Small intestine (tissue), 16 donors: ENCODE measurements at places on chromosomes 1 and 21.
A peak's percentile ranks its signal among the peaks of the same experiment; 100 is the strongest.

- DNase-seq = no peak
Measured at GRCh38 chr1:64934115-64934877, 32.1 kb downstream of the JAK1 start.

- no peak for DNase-seq
Measured at GRCh38 chr1:229950020-229950419, 117.0 kb upstream of the GALNT2 start.

- DNase-seq = peak; percentile 37
Measured at GRCh38 chr1:40651138-40651857, 14.2 kb downstream of the RIMS3 start.

GRCh38 chr1:7077136-7077535 lies 291.9 kb downstream of the CAMTA1 start:
- DNase-seq = no peak

GRCh38 chr1:204314171-204314892 lies 45.4 kb downstream of the PLEKHA6 start:
- DNase-seq = peak; percentile 68

DNA sequence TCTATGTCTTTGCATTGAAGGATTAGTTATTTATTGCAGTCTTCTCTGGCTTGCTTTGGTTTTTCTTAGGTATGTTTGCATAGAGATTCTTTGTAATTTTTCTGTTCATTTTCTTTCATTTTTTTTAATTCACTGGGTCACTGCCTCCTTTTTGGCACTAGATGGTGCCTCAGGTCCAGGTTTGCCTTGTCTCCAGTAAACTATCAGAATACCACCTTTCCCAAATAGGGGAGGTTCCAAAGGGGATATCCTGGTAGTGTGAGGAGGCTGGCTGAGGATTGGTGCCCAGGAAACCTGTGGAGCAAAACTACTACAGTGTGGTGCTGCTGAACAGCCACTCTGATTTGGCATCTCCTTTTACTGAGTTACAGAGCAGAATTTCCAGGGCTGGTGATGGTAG lies 257.1 kb downstream of the KCTD3 start:
- no peak for DNase-seq

DNA sequence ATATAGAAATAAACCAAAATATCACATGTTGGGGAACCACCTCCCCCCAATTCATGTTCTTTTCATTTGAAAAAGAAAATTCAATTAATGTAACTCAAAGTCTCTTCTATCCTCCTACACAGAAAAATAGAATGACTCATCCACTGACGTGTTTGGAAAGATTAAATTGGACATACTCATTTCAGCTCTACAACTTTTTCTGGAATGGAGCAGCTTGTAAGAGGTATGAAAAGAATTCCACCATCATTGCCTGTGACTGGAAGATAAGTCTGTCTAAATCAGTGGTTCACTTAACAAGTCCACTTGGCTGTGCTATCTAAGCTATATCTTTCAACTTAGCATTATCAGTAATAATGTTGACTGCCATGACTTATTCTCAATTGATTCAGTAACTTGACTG lies 702.3 kb downstream of the BRINP3 start:
- no peak for DNase-seq

DNA sequence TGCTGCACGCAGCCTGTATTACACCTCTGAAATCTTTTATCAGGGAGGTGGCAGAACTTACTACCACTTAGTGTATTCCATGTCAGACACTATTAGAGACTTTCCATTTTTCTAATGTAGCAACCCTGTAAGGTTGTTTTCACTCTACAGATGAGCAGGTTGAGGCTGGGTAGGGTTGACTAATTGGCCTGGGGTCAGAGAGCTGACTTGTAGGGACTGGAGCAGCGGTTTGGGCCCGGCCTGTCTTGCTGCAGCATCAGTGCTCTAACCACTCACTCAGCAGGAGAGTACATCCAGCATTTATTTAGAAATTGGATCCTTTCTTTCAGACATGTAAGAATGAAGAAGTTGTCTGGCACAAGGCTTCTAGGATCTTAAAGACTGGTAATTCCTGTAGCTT lies 25.7 kb upstream of the NBL1 start:
- no peak for DNase-seq

DNA sequence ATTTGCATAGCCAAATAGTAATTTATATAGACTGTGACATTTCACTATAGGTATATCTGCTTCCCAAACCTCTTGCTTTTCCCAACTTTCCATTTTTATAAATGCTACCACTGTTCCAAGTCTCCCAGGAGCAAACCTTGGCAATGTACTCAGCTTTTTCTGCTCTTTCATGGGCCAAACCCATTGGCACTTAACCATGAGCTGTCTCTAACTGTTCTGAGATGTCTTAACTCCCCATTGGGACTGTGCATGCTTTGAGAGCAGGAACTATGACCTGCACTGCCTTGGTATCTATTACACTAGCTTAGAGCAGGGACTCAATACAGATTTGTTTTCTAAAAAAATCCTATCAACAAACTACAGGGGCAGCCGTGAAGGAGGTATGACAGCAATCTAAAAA lies 22.5 kb upstream of the KHDRBS1 start:
- DNase-seq = no peak

DNA sequence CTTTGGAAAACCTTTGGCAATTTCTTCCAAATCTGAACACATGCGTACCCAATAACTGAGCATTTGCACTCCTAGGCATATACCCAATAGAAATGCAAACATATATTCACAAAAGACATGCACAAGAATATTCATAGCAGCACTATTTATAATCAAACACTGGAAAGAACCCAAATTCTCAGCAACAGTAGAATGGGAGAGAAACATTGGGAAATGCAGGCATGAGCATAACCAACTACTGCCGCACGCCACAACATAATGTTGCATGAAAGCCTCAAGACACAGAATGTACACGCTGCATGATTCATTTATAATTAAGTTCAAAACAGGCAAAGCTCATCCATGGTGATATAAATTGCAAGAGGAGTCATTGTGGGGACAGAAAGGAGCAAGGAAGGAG lies 69.5 kb upstream of the FBXO28 start:
- no peak for DNase-seq

GRCh38 chr1:176216031-176216430 lies 8.9 kb upstream of the COP1 start:
- no peak for DNase-seq

- DNase-seq = no peak
Measured at GRCh38 chr1:8574985-8575384, 242.5 kb downstream of the RERE start.

- DNase-seq = no peak
Measured at GRCh38 chr1:228285661-228286504, 78.0 kb downstream of the OBSCN start.

- peak; percentile 89 for DNase-seq
Measured at GRCh38 chr1:156160743-156161171, 7.4 kb downstream of the SEMA4A start.

- no peak for DNase-seq
Measured at GRCh38 chr1:36203554-36204346, 20.5 kb upstream of the THRAP3 start.

DNA sequence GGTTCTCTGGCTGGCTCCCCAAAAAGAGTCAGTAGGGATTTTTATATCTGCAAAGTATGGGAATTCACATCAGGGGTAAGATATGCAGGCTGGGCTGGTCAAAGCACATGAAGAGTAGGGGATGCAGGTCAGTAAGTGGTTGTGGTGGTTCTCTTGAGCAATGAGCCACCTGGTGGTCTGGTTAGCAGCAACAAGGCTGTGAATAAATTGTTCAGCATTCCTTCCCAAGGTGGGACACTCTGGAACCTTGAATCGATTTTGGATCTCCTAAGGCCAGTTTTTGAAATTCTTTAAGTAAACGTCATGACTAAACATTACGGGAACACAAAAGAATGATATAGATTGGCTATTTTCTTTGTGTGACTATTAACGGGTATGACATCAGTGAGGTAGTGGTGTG lies 563.0 kb upstream of the NEGR1 start:
- DNase-seq = no peak

DNA sequence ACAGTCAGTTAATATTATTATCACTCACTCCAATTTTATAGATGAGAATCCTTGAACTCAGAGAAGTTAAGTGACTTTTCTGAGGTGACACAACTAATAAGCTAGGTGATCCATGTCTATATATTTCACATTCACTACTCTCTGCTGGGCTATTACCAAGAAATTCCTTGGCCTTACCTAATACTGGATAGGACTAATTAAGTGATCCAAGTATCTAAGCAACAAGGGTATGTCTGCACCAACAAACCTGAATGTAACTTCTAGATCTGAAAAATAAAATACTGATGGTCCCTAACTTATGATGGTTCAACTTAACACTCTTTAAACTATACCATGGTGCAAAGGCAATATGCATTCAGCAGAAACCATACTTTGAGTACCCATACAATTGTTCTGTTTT lies 14.8 kb upstream of the CASQ2 start:
- DNase-seq = no peak

DNA sequence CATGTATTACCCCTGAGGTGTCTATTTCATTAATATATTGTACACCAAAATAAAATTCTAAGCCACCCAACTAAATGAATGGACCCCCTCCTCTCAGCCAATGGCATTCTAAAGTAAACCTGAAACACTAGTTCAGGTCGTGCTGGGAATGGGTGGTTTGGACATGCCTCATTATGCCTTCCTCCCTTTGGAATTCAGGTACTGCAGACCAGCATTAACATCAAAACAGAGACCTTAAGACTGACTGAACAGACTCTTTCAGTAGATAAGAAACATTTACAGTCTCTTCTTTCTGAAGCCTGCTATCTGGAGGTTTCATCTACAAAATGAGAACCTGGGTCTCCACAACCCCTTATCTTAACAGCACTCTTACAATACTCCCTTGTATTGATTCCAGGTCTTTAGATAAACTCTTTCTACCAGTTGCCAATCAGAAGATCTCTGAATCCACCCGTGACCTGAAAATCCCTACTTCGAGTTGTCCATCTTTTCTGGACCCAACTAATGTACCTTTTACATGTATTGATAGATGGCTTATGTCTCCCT lies 93.6 kb downstream of the PKN2 start:
- DNase-seq = no peak

- DNase-seq = no peak
Measured at GRCh38 chr1:40307186-40307585, 9.9 kb downstream of the COL9A2 start.

DNA sequence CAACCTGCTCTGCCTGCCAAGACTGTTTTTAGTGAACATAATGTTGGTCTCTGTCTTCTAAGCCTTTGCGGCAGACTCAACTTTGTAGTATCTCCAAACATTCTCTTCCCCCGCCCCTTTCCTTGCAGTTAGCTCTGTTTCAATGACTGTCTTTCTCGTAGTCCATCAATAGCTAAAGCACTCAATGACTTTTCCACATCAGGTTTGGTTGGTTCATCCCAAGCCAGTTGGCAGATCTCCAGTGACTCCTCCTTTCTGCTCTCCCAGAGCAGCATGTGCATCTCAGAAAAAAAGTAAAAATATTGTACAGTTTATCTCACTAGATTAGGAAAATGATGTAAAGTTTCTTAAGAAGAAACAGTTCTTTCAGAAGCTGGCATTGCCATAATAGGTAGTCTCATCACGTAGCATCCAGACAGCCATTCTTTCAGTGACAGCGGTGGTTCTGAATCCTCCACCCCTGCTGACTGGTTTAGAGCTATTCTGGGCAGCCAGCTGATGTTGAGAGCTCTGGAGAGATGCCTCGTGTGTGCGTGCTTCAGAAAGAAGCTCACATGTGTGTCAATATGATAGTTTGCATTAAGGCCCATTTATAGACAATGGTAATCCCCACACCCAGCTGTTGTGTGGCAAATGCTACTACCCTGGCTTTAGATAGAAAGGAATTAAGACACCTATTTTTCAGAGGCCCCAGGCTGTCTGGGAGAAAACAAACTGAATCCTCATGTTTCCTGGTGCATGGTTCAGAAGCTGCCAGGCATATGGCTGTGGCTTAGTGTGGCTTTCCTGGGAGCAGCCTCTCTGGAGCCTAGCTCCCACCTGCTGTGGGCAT lies 53.2 kb downstream of the CNN3 start:
- DNase-seq = no peak

DNA sequence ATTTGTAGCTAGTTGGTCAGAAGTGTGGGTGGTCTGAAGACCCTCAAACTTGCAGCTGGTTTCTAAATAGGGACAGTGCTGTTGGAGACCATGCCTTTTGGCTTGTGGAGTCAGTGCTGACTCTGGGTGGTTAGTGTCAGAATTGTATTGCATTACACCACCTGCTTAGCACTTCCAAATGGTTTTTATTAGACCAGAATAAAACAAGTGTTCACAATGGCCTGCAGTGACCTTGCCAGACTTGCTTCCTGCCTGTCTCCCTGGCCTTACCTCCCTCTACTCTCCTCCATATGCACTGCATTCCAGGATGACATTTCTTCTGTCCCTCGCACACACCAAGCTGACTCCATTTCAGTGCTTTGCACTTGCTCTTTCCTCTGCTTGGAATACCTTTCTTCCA lies 72.7 kb upstream of the CNIH3 start:
- no peak for DNase-seq

- no peak for DNase-seq
Measured at GRCh38 chr1:171457412-171457811, 27.9 kb upstream of the PRRC2C start.

- DNase-seq = no peak
Measured at GRCh38 chr21:35503671-35504070, 454.6 kb upstream of the RUNX1 start.

DNA sequence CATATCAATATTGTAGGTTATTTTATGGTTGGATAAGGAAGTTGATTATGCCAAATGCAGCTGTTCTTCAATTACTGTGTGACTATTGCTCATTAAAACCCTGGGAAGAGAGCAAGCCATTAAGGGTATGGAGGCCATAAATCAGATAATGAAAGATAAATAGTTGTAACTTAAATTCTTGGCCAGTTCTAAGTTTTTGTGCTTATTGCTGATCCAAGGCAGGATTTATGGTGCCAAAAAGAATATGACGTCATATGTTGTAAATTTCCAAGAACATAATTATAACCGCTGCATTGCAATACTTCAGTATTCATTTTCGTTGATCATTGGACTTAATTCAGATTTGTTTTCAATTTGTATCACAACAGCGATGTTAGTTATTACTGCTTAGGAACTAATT lies 211.6 kb downstream of the LRRC40 start:
- DNase-seq = no peak

DNA sequence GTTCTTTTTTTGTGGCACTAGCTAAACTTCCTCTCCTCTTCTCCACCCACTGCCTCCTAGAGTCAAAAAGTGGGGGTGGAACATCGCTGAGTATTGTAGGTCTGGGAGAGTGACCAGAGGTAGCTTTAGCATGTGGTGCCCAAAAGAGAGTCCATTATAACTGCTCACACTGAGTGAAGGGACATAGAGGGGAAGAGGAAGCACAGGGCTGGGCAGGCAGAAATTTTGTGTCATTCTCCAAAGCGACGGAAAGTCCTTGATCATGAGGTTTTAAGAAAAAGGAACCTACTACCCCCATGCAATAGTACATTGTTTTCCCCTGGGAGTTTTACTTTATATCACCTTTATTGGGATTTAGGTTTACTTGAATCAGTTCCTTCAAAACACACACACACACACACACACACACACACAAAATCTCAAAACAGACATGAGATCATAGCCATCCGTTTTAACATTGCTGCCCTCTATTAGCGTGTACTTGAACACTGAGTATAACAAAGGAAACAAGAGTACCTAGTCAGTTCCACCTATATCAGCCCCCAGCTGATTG lies 4.1 kb downstream of the CD84 start:
- no peak for DNase-seq
